ENCODE measurements at places on chromosomes 5 and 9.

DNA sequence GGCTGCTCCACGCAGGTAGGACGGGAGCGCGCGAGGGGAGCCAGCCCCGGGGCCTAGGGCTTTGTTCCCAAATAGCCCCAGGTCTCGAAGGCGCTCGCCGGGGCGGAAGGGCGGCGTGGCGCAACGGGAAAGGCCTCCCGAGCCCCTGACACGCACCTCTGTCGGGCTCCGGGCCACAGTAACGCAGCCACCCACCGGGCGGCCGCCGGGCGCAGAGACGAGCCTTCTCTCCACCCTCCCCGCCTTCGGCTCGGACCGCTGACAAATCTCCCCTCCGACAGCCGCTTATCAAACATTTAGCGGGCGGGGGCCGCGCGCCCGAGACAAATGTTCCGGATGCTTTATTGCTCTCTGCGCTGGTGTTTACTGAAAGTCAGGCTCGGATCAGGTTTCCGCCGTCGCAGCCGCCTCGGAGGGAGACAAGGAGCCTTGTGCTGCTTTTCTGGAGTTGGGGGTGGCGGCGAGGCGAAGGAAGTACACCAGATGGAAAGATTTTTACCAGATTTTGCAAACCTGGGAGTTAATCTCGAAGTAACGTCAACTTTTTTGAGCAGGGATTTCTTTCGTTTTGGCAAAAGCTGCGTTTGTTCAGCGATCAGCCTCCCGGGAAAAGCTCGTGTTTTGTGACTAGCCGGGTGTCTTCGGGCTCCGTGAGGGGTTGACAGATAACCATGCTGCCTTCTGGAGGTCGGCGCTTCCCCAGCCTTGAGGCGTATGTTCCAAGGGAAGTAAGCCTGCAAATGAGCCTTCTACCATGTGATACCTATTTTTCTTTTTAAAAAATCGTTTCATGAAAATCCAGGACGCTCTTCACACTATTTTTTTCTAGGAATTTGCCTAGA is 950 bp downstream of the RGMB start:
- DNase-seq: no peak

- DNase-seq: no peak
These were observed 88.6 kb upstream of the CDKN2B start for GRCh38 chr9:22097707-22098106.

GRCh38 chr9:135343837-135344522 is 135.6 kb upstream of the PPP1R26 start:
- DNase-seq: no peak

GRCh38 chr5:63931836-63932235 is 30.4 kb downstream of the HTR1A start:
- no peak for DNase-seq

- DNase-seq: no peak
These were observed 57.3 kb upstream of the FNIP1 start for GRCh38 chr5:131854134-131854533.

GRCh38 chr5:110807169-110807568 is 68.4 kb downstream of the SLC25A46 start:
- DNase-seq: no peak

- no peak for DNase-seq
These were observed 785.4 kb downstream of the NR2F1-AS1 start for GRCh38 chr5:92795633-92796032.

GRCh38 chr5:128684961-128685360 is 146.9 kb upstream of the FBN2 start:
- no peak for DNase-seq

DNA sequence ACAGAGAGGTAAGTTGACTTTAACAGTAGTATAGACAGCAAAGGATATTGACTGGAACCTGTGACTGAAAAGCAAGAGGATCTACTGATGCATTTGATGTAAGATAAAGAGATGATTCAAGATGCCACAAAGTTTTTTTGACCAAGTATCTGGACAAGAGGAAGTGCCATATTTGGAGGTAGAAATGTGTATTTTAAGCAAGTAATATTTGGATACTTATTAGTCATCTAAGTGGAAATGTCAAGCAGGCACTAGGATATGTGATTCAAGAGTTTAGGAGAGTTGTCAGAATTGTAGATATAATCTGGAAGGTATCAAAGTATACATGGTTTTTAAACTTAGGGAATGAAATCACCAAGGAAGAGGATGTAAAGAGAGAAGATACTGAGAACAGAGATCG is 686.1 kb upstream of the CHD1 start:
- DNase-seq: no peak

DNA sequence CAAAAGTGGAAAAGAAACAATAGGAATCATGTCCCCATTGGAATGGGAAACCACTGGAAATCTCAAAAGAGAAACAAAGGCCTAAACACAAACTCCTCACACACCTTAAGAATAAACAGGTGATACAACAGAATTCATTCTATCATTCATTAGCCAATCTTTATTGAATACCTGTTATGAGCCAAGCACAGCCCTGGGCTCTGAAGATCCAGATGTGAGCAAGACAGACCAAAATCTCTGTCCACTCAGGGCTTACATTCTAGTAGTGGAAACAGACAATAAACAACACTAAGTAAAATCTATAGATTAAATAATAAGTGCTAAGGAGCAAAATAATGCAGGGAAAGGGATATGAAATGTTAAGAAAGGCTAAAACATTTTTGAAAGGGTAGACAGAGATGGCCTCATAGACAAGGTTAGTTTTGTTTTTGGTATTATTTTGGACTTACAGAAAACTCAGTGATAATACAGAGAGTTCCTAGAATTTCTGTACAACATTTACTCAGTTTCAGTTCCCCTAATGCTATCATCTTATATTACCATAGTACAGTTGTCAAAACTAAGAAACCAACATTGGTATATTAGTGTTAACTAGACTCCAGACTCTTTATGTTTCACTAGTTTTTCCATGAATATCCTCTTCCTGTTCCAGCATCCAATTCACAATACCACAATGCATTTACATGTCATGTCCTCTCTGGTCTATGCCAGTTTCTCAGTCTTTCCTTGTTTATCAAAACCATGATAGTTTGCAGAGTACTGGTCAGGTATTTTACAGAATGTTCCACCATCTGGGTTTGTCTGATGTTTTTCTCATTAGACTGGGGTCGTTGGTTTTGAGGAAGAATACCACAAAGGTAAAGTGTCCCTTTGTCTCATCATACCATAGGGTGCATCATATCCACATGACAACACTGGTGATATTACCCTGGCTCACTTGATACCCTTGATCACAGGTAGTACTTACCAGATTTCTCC is 103.7 kb downstream of the SIL1 start:
- no peak for DNase-seq

GRCh38 chr5:81631621-81632020 is 119.3 kb downstream of the SSBP2 start:
- DNase-seq: no peak

DNA sequence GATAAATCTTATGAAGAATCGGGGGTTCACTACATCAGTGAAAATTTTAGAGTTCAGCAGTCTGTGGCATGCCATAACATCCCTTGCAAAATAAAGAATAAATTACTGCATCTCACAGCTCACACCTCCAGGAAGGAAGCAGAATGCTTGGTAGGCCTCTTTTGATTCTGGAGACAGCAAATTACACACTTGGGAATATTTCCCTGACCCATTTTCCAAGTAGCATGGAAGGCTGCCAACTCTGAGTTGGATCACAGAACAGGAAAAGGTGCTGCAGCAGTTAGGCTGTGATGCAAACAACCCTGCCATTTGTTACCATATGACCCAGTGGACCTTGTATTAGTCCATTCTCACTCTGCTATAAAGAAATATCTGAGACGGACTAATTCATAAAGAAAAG is 293.5 kb downstream of the ASTN2 start:
- DNase-seq: no peak

GRCh38 chr5:100623719-100624118 is 88.5 kb downstream of the FAM174A start:
- peak; percentile 24 for DNase-seq

DNA sequence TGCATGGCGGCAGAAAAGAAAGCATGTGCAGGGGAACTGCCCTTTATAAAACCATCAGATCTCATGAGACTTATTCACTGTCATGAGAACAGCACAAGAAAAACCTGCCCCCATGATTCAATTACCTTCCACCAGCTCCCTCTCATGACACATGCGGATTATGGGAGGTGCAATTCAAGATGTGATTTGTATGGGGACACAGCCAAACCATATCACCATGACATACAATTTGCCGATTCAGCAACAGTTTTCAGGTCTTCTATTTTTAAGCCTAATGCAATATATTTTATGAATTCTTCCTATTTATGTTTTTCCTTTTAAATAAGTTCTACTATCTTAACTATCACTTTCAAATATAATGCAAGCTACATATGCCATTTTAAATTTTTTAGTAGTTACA is 90.8 kb upstream of the CCDC152 start:
- DNase-seq: no peak

GRCh38 chr9:136264031-136264430 is 18.4 kb upstream of the QSOX2 start:
- DNase-seq: no peak

- DNase-seq: no peak
These were observed 2.1 kb downstream of the CCDC192 start for GRCh38 chr5:127705120-127705892.

GRCh38 chr9:83981126-83981871 is 694 bp downstream of the RMI1 start:
- DNase-seq: no peak

DNA sequence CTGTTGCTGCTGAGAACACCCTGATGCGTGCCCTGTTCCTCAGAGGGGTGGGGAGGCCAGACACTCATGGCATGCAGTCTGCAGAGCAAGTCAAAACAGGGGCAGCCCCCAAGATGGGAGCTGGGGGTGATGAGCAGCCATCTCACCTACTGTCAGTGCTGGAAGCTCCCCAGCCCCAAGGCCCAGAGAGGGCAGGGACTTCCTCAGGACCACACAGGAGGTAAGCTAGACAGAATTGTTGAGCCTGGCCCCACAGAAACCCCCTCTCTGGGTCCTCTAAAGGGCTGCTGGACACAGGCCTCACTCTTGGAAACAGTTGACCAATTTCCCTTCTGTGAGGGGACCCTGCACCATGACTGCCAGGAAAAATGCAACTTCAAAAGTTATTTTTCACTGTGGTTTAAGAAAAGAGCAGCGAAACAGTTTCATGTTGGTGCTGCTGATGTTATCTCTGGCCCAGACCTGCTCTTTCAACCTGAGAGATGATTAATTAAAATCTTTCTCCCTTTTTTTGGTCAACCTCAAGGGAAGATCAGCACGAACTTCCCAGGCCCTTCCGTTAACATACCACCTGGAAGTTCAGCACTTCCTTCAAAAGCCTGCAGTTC is 9.6 kb downstream of the CSF2 start:
- no peak for DNase-seq

DNA sequence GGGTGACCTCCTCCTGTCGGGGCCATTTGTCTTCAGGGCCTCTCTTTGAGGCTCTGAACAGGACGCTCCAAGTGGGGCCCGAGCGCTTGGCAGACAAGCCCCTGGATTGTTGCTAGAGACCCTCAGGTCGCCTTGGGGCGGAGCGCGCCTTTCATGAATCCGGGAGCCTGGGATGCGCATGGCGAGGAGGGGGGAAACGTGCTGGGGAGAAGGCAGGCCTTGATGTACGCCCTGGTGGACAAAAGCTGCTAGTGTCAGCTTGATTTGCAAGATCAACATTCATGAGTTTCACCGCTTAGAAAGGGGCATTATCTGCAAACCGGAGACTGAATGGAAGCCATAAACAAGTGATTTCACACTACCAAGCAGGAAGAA is 226.3 kb downstream of the SMARCA2 start:
- DNase-seq: no peak

- DNase-seq: no peak
These were observed 2.1 kb downstream of the CD72 start for GRCh38 chr9:35615981-35616680.

- DNase-seq: no peak
These were observed 191.9 kb downstream of the FANCC start for GRCh38 chr9:95125652-95126051.

DNA sequence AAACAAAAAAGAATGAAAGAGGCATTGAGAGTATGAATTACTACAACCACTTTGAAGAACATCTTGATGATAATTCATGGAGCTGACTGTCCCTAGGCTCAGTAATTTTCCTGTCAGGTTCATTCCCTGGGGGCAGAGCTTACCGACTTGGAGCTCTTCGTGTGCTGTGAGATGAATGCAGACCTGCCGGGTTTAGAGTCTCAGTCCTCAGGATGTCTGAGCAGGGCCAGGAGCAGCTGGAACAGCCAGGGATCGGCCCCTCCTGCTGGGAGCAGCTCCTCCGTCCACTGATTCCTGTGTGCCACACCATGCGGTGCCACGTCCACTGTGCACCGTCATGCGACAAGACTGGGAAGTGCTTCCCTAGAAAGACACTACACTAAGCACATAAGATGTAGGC is 62.2 kb upstream of the SPIN1 start:
- no peak for DNase-seq

- DNase-seq: no peak
These were observed 51.9 kb upstream of the JAK2 start for GRCh38 chr9:4933177-4933576.

DNA sequence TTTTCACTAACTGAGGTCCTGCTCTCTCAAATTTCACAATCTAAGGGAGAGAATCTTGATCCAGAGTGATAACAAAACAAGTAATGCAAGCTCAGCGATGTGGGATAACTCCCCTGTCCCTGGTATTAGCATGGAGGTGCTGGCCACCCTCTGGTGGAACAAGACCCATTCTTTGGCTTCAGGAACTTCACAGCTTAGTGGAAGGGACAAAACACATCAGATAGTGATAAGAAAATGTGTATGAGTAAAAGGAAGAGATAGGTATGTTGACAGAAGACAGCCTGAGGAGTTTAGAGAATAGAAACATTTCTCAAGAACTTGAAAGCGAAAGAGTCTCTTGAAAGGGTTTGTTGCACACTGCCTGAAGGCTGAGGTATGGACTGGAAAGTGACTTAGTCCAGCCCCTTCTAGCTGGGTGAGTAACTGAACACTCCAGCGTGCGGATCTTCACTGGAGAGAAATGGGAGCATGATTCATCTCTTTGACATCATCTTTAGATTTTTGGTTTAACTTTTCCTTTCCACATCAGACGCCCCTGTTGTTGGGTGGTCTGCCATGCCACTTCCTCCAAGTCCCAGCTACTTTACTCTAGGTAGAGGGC is 25.4 kb upstream of the ZSWIM6 start:
- peak; percentile 20 for DNase-seq

DNA sequence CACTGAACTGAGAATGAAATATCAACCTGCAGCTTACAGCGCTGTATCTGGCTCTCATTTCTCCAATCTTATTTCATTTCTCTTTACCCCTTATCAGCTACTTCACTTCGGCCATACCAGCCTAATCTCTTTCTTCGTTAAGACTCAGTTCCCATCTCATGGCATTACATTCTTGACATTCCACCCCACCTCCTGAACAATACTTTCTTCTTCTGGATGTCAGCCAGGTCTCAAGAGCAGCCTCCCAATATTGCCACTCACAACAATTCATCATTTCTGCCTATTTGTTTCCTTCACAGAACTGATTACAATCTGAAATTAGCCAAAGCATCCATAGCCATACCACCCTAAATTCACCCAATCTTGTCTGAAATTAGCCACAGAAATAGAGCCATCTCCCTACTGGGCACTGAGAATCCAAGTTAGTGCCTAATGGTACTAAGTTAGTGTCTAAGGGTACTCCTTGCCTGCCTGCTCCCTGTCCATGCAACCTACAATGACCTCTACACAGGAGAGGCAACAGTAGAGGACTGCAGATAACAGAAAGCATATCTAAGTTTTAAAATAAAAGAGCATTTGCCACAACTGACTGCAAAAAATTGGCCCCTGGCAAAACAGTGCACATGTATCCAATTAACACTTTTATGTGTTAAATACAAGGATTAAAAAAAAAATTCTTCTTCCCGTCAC is 35.2 kb downstream of the SETX start:
- no peak for DNase-seq

- DNase-seq: no peak
These were observed 94.1 kb downstream of the JMY start for GRCh38 chr5:79330071-79330470.

GRCh38 chr9:81621118-81621517 is 68.2 kb downstream of the TLE1 start:
- no peak for DNase-seq
